ENCODE measurements at places on chromosomes 2 and 18.

GRCh38 chr2:39893616-39894015 is 114.6 kb upstream of the THUMPD2 start:
- no peak for DNase-seq

- DNase-seq, result no peak
Measured at GRCh38 chr2:196336715-196337114, 165.3 kb upstream of the STK17B start.

DNA sequence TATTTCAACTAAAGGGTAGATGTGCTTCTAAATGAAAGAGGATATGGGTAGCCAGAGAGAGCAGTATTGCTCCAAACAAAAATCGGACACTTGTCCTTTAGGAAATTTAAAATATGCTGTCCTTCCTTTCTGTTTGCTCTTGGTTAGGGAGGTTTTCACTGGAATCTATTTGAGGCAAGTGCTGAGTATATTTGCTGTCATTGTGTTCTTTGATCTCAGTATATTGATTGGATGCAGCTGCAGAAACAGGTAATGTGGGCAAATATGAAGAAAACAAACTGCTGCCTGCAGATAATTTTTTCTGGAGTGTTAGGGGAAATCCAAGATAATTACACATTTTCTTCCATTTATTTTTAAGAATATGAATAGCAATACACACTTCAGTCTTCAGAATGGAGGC is 410.2 kb downstream of the NCKAP5 start:
- no peak for DNase-seq

GRCh38 chr2:166223298-166223697 is 95.5 kb upstream of the SCN1A start:
- no peak for DNase-seq

DNA sequence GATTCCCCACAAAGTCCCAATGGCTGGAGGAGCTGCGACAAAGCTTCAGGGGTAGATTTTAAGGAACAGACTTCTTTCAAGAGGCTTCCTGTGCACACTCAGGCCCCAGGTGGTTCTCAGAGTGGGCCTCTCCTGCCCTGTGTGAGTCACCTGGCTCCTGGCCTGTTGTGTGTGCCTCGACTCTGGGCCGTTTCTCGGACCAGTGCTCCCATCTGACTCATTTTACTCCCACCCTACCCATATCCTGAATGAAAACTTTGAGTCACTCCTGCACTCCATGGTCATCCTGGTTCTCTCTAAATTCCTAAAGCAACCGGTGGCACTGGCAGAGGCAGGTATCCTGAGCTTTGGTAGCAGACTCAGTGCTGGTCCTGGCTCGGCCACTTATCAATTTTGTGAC is 84.1 kb downstream of the CELF4 start:
- DNase-seq, result peak; percentile 90
